Activated naive CD4-positive, alpha-beta T cell treated with anti-CD3 and anti-CD28 coated beads, Interleukin-2, amount 50 U/mL, for 16 hours (primary cell): ENCODE measurements at places on chromosomes 4 and X.

GRCh38 chr4:174012135-174012885 is 271.2 kb downstream of the FBXO8 start:
- DNase-seq: no peak

GRCh38 chr4:39655211-39655610 is 16.5 kb upstream of the SMIM14 start:
- no peak for DNase-seq

DNA sequence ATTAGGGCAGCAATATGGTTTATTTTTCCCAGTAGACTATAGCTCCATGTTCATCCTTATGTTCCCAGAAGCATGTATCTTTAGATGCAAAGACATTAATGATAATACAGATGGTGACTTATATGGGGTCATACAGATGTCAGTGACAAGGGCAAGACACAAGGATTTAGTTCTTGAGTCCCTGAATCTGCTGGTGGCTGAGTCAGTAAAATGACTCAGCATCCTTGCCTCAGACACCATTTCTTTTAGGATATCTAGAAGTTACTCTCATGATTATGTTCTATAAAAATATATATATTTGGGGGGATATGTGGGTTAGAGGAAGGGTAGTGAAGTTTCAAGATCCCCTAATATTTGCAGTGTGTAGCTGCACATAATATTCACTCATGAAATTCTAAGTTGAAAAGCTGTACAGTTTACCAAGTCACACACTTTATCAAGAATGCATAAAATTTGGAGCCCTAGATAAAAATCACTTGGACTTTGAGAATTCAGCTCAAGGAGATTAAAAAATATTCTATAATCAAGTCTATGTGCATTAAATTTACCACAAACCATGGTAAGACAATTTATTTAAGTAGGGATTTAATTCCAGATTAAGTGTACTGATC is 101.9 kb downstream of the LNX1 start:
- no peak for DNase-seq

DNA sequence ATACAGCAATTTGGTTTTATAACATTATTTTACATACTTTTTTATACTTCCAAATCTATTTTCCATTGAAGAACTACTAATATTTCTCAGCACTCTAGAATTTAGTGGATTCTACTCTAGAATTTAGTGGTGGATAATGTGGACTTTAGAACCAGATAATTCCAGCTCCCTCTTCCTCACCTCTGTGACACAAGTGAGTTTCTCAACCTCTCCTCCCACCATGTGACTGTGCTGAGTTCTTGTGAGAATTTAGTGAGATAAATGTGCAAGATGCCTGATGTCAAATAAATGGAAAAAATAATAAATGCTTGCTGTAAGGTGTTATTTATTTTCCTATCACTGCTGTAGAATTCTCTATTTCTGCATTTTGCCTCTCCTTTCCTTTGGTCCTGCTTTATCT is 107.3 kb downstream of the CPEB2 start:
- no peak for DNase-seq

GRCh38 chr4:170079981-170080380 is 9.8 kb downstream of the AADAT start:
- no peak for DNase-seq

DNA sequence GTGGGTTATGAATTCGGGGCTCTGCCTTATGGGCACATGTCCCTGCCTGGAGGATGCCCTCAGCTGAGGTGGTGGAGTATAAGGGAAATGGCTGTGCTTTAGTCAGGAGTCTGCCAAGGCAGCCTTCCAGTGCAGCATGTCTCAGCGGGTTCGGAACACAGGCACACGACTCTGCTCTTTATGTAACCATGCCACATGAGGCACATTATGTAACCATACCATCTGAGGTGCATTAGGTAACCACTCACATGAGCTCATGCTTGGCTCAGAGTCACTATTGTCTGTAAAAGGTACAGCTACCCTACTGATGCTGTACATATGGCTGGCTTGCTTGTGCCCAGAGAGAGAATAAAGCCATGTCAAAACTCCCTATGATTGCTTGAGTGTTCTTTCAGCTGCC is 723.6 kb downstream of the TRAM1L1 start:
- DNase-seq: no peak

GRCh38 chr4:123913598-123913997 is 517.0 kb downstream of the SPRY1 start:
- no peak for DNase-seq

DNA sequence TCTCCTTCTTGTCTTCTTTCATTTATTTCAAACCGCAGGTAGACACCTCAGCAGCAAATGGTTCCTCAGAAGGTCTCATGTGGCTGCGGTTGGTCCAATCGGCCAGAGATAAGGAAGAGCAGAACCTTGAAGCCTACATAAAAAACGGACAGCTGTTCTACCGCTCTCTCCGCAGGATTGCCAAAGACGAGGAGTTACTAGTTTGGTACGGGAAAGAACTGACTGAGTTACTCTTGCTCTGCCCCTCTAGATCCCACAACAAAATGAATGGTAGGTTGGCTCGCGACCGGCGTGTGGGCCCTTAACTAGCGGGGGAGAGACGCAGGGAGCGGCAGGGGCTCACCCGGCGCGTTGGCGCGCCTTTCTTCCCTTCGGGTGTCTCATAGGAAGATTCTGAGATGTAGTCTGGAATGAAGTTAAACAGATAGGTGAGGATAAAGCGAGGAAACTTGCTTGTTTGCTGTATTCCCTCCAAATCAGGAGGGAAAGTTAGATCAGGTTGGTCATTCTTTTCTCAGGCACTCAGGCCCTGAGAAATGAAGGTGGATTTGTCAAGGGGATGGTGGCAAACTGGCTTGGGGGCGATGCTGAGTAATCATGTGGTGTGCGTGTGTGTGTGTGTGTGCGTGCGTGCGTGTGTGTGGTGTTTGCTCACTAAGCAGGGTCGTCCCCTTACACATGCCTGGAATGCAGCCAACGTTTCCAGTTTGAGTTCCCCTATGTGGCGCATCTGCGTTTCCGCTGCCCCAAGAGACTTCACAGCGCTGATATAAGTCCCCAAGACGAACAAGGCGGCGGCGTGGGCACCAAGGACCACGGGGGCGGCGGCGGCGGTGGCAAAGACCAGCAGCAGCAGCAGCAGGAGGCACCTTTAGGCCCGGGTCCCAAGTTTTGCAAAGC is 4.2 kb downstream of the PRDM8 start:
- DNase-seq: peak; percentile 70
